ENCODE measurements at places on chromosomes 13 and 19. TPM values are rescaled to one million over a fixed set of nuclear protein-coding genes. Genes with fewer than 3 reads are reported as not detected.

PODNL1 gene
- total RNA-seq: 0.87 TPM

SOHLH2 gene
- 0.93 TPM for total RNA-seq

CFD gene
- total RNA-seq: 0.79 TPM

GNG8 gene
- total RNA-seq: not detected

NPAS1 gene
- 0.13 TPM for total RNA-seq

LRRC4B gene
- total RNA-seq: under 0.01 TPM

GPR4 gene
- total RNA-seq: 0.99 TPM

ANKRD24 gene
- 1.5 TPM for total RNA-seq

RPL21 gene
- total RNA-seq: 742 TPM

SIGLEC5 gene
- total RNA-seq: not detected

FGF14 gene
- 0.25 TPM for total RNA-seq

IGFL3 gene
- not detected for total RNA-seq

ZNF230 gene
- total RNA-seq: 4.1 TPM

C2CD4C gene
- not detected for total RNA-seq

ZNF555 gene
- total RNA-seq: 5.5 TPM

MBD3L5 gene
- total RNA-seq: not detected

CBARP gene
- total RNA-seq: 1.2 TPM

MAST1 gene
- total RNA-seq: 0.13 TPM

Data from aortic smooth muscle cell (primary cell).